Spinal cord (tissue), 10 donors: ENCODE measurements at places on chromosomes 7 and 10. TPM values are rescaled to one million over a fixed set of nuclear protein-coding genes. Genes with fewer than 3 reads are reported as not detected.

Gene PNLIP
- 0.57 TPM for polyA plus RNA-seq

Gene TMEM196
- 14.7 TPM for polyA plus RNA-seq

Gene LLCFC1
- not detected for polyA plus RNA-seq

Gene SSC4D
- 3.1 TPM for polyA plus RNA-seq

Gene KCP
- 2.3 TPM for polyA plus RNA-seq

Gene VIPR2
- 10.0 TPM for polyA plus RNA-seq

Gene MYOZ1
- polyA plus RNA-seq = 2.2 TPM

Gene ABI1
- polyA plus RNA-seq = 73.0 TPM

Gene BMPER
- 31.9 TPM for polyA plus RNA-seq

Gene PIK3CG
- 1.7 TPM for polyA plus RNA-seq

Gene GRM3
- polyA plus RNA-seq = 27.2 TPM

Gene UCN3
- 0.86 TPM for polyA plus RNA-seq

Gene COL26A1
- polyA plus RNA-seq = 39.7 TPM

Gene DHX32
- 19.1 TPM for polyA plus RNA-seq

Gene MKRN1
- 142 TPM for polyA plus RNA-seq

Gene LRIT1
- not detected for polyA plus RNA-seq

Gene CALY
- polyA plus RNA-seq = 230 TPM

Gene GIMAP2
- polyA plus RNA-seq = 5.9 TPM

Gene UROS
- polyA plus RNA-seq = 88.6 TPM

Gene ARPC1B
- polyA plus RNA-seq = 45.4 TPM

Gene CFAP46
- 12.2 TPM for polyA plus RNA-seq

Gene TUBAL3
- not detected for polyA plus RNA-seq

Gene MMP21
- polyA plus RNA-seq = 0.17 TPM

Gene UNCX
- 3.9 TPM for polyA plus RNA-seq

Gene ZNF365
- polyA plus RNA-seq = 20.5 TPM

Gene OR13A1
- 0.25 TPM for polyA plus RNA-seq

Gene IFIT2
- 9.1 TPM for polyA plus RNA-seq

Gene NIPSNAP2
- 95.7 TPM for polyA plus RNA-seq

Gene SLC29A4
- 59.8 TPM for polyA plus RNA-seq

Gene TMEM176B
- 21.7 TPM for polyA plus RNA-seq
